ENCODE measurements at places on chromosomes 6 and 20.
A peak's percentile ranks its signal among the peaks of the same experiment; 100 is the strongest.

- DNase-seq: peak; percentile 72
Measured at GRCh38 chr6:26183581-26184366, 96.5 kb downstream of the HFE start.

GRCh38 chr20:25136643-25137559 is 55.0 kb upstream of the VSX1 start:
- peak; percentile 84 for DNase-seq

GRCh38 chr6:125656287-125656870 is 93.1 kb upstream of the HEY2 start:
- DNase-seq: no peak

DNA sequence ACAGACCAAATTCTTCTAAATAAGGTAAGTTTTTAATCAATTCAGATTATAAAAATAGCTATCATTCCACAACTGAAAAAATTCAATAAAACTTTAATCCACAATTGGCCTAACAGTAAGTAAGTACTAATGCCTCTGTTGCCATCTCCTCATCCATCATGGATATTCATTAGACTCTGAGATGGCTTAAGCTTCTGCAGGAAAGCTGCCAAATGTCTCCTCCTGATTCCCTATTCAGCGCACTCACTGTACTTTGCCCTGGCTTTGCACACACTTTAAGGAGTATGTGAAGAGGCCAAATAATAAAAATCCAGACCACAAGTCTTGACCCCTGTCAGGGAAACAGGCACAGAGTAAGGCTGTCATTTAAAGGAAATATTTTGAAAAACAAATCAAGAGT is 23.6 kb downstream of the PGM3 start:
- no peak for DNase-seq

DNA sequence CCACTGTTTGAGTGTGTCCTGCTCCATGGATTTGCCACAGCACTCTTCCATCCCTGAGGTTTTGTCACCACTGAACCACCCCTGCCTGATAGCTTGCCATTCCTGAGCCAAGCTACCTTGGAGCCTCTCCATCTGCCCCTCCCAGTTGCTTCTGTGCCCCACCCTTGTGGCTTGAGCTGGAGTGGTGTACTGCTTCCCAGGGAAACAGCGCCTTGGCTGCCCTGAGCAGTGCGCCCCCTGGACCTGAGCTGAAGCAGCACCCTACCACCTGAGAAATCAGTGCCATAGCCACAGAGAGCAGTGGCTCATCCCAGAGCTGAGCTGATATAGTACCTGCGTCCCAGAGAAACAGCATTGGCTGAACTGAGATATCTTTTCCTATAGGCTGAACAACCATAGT is 40.3 kb downstream of the IL22RA2 start:
- no peak for DNase-seq

DNA sequence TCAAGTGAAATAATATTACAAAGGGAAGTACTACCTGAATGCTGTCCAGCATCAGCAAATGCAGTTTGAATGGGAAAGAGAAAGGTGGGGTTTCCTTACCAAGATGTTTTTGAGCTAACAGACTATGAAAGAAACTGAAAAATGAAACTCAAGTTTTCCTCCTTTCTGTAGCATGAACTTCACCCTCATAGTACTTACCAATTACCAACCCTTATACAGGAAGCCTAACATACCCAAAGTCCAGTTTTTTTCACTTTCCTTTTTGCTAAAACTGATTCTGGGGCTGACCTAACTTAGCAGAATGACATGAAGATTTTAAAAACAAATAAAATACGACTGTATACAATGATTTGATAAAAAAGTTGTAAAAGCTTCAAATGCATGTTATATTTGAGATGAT is 5.2 kb downstream of the ZNFX1 start:
- DNase-seq: no peak

DNA sequence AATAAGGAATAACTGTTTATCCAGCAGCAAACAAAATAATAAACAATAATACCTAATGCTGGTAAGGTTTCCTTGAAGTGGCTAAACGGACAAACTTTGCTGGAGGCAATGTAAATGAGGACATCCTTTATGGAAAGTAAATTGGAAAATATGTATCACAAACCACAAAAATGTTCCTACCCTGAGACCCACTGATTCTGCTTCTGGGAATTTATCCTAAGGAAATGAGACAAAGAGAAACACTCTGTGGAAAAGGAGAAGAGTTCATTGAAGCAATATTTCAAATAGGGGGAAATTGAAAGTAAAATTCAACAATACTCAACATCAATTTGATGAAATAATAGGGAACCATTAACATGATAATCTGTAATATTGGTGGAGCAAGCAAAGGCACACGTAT is 37.9 kb downstream of the MAFB start:
- no peak for DNase-seq

- no peak for DNase-seq
Measured at GRCh38 chr6:108626777-108627176, 66.1 kb downstream of the FOXO3 start.

DNA sequence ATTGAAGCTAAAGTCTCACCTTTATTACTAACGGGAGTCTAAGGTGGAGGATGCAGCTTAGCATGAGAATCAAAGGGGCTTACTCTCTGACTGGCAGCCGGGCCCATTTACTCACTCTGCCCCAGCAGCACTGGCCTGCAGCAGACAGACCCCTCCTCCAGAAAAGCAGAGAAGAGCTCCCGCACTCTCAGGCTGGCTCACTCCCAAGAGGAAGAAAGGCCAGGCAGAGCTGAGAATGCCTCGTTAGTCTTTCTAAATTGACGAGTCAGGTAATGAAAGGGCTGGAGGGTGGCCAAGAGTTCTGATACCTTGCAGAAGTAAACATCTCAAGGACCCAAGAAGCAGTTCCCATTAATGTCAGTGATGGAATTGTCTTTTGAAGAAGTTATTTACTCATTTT is 44.5 kb upstream of the IL20RA start:
- no peak for DNase-seq

DNA sequence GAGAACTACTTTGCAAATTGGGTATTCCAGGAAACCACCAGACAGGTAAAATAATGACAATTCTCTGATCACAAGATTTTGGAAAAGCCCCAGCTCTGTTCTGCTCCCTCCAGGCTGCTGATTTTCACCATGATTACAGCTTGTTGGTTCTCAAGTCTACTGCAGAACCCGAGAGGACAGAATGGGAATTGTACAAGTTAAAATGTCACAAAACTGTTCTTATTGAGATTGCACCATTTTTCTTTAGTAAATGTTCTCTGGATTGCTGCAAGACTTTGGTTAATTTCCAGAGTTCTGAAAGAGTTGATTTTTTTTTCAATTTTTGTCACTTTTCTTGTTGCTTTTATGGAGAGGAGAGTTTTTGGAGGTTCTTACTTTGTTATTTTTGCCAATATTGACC is 27.1 kb upstream of the HLA-DOA start:
- no peak for DNase-seq

DNA sequence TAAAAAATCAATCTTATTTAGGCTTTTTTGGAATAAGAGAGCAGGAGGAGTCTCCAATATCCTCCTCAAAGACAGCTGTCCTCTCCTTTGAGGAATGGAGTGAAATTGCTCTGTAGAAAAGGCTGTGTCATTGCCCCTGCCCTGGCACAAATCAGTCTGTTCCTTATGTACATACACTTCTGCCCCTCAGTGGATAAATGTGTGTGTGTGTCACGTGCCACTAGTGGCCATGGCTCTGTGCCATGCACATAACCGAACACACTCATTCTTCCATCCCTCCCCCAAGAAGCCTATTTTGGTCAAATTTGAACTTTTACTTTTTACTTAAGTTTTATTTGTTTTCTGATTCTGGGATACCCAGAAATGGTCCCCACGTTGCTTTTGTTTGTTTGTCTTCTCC is 49.2 kb downstream of the ANKS1A start:
- no peak for DNase-seq

GRCh38 chr20:50111120-50111828 is 1.7 kb downstream of the UBE2V1 start:
- no peak for DNase-seq

- no peak for DNase-seq
Measured at GRCh38 chr6:39453241-39453640, 130.7 kb upstream of the KCNK16 start.

GRCh38 chr6:31575335-31575901 is at the start of gene TNF:
Gene TNF (plus strand): TSS chr6:31575565. CDS start chr6:31575742, 177 bp downstream.
- DNase-seq: no peak

GRCh38 chr6:162862462-162862861 is 134.7 kb downstream of the PACRG start:
- no peak for DNase-seq

GRCh38 chr20:54608039-54608745 is 132.8 kb downstream of the DOK5 start:
- DNase-seq: no peak

- no peak for DNase-seq
Measured at GRCh38 chr6:115467726-115468125, 593.0 kb downstream of the FRK start.

- no peak for DNase-seq
Measured at GRCh38 chr6:7848229-7848628, 62.4 kb downstream of the TXNDC5 start.

- DNase-seq: no peak
Measured at GRCh38 chr6:168206186-168206585, 113.4 kb downstream of the DACT2 start.
